Activated CD8-positive, alpha-beta memory T cell treated with anti-CD3 and anti-CD28 coated beads, Interleukin-2, amount 50 U/mL, for 4 hours (primary cell): ENCODE measurements at places on chromosomes 1 and 21.

DNA sequence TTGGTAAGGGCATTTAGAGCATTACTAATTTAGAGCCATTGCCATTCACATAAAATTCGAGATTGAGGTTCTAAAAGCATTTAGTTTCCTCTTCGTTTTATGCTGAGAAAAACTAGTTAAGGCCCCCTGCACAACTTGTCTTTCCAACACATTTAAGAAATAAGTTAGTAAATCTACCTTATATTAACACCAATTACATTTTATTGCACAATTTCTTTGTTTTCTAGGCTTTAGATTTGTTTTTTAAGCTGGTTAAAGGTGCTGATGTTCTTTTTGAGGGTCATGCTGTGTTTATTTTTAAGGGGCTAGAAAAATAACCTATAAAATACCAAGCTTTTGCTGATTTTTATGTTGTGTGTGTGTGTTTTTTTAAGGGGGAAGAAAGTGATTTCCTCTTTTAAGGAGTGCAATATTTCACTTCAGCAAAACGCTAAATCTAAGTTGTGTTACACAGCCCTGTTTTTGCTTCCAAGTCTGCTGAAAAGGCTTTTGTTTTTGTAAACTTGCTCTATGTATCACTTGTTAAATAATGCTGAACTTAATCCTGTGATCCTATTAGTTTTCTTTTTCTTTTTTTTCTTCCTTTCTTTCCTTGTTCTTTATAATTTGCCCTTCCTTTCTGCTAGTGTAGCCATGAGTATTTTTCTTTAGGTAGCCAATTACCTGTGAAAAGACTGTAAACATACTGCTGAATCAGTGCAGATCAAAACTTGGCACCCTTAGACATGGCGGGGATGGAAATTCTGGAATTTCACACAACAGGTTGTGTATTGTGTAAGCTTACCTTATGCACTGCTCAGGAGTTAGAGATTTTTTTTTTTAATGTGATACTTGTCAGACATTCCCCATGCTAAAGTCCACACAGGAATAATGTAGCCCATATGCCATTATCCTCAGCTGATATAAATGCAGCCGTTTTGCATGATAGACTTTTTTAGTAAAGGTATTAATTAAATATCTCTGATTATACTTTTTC, 1.5 kb downstream of the CEPT1 start:
- DNase-seq = no peak

DNA sequence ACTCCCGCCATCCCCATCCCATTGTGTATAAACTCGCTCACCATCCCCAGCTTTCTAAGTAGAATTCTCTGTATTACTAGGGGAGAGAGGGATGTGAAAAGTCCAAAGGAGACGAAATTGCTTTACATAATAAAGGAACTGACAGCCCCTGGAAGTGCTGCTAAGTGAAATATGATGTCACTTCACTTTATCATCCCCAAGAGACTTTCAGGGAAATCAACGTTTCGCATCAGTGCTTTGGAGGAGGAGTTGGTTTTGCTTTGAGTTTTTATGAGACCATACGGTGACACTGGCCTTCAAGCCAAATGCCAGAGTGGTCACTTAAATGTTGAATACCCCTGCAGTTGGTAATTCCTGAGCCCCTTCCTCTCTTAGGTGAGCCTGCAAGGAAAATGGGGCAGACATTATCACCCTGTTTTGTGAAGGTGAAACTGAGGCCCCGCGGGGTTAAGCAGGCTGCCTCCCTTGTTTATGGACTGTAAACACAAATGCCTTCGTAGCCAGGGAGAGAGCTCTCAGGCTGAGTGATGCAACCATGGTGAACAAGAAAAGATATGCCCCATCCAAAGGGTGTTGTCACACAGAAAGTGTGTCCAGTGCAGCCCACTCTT, 58.4 kb upstream of the KAZN start:
- no peak for DNase-seq

DNA sequence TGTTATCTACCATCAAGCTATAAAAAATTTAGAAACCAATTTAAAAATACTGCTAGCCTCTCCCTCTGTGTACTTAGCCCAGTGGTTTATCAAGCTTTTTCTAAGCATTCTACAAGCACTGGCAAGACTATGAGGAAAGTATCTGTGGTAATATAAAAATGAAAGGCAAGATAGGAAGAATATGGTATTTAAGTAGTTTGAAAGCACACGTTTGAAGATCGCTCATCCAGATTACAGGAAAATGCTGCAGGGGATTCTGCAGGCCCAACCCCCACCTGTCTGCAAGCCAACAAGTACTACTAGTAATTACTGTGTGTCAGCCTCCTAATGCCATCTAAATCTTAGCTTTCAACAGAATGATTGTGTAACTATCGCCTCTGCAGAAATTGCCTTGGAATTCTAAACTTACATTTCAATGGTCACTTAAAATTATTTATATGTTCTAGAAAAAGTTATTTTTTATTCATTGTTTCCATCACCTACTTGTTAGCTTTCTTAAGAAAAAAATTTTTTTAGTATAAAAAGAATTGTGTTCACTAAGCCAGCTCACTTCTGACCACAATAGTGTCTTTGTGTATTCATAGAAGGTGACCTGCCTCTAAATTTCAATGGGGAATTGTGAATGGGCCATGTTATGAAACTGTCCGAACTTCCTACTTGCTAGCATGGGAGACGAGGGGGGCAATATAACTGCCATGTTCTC, 8.5 kb downstream of the ERRFI1 start:
- DNase-seq = no peak

GRCh38 chr1:119453021-119453420, 38.1 kb downstream of the HSD3B2 start:
- no peak for DNase-seq

DNA sequence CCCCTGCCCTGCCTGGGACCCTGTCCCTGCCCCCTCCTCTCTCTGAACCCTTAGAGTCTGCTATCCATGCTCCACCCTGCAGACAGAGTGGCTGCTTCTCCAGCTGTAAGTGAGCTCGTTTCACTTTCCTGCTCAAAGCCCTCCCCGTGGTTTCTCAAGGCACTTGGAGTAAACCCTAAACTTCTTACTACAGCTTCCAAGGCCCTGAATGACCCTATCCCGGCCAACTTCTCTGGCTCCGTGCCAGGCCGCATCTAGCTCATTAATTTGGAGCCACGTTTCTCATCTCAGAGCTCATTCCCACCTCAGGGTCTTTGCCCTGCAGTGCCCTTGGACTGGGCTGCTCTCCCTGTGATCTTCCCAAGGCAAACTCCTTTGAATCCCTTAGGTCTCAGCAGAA, 235.1 kb upstream of the RUNX1 start:
- no peak for DNase-seq

DNA sequence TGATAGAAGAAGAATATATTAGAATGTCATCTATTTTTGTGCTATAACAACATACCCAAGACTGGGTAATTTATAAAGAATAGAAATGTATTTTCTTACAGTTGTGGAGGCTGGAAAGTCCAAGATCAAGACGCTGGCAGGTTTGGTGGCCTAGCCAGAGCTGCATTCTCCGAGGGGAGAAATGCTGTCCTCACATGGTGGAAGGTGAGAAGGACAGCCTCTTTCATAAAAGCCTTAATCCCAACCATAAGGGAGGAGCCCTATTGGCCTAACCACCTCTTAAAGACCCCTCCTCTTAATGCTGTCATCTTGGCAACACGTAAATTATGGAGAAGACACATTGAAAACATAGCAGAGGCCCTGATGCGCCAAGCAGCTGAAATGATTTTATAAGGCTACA, 60.1 kb upstream of the KAZN start:
- no peak for DNase-seq

DNA sequence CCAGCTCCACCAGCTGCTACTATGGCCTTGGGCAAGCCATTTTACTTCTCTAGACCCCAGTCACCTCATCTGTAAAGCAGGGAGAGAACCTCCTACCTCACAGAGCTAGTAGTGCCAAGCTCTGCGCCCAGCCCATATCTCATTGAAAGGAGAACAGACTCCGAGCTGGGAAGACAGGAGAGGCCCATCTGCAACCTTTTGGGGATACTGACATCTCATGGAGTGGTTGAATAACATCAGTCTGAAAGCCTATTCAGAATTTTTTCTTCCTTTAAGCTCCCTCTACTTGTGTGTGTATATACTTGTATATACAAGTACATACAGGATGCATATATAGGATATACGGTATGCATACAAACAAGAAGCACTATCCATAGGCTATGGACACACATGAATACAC, 279.5 kb upstream of the POU3F1 start:
- DNase-seq = no peak

GRCh38 chr1:42837709-42838108, 8.7 kb upstream of the ZNF691 start:
- DNase-seq = no peak

DNA sequence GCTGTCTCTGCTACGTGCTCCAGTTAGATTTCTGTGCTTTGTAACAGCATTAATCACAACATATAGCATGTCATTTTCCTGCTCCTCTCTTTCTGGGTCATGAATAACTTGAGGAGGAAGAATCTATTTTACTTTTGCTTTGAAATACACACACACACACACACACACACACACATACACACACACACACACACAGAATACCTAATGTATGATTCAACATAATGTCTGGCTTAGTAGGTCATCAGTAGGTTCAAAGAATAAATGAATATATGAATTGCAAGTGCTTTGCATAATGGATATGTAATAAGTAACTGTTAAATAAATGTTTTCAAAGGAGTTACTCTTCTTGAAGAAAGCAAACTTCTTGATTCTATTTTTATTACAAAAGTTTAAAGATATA, 249.0 kb downstream of the PDE4B start:
- no peak for DNase-seq

- no peak for DNase-seq
These were observed 2.7 kb upstream of the PIGC start for GRCh38 chr1:172446547-172446946.

- DNase-seq = no peak
These were observed 34.4 kb downstream of the C21orf91 start for GRCh38 chr21:17784604-17785402.

GRCh38 chr1:36284061-36284460, 22.1 kb upstream of the SH3D21 start:
- no peak for DNase-seq

- DNase-seq = no peak
These were observed 40.2 kb downstream of the GFI1 start for GRCh38 chr1:92446546-92446945.

DNA sequence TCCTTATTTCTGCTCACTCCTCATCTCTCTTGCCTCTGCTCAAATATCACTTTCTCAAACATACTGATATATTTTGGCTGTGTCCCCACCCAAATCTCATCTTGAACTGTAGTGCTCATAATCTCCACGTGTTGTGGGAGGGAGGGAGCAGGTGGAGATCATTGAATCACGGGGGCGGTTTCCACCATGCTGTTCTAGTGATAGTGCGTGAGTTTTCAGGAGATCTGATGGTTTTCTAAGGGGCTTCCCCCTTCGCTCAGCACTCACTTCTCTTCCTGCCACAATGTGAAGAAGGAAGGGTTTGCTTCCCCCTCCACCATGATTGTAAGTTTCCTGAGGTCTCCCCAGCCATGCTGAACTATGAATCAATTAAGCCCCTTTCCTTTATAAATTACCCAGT, 26.6 kb downstream of the ZBTB8OS start:
- peak; percentile 26 for DNase-seq

DNA sequence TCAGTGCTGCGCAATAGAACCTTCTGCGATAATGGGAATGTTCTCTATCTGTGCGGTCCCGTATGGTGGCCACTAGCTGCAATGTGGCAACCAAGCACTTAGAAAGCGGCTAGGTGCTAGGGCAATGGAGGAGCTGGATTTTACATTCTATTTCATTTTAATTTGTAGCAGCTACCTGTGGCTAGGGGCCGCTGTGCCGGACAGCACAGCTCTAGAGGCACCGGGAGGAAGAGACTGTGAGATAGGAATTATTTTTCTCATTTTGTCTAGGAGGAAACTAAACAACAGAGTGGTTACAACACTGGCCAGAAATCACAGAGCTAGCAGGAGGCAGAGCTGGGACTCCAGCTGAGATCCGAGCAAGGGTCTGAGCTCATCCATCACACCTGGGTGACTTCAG, 130.6 kb upstream of the CD34 start:
- DNase-seq = no peak

DNA sequence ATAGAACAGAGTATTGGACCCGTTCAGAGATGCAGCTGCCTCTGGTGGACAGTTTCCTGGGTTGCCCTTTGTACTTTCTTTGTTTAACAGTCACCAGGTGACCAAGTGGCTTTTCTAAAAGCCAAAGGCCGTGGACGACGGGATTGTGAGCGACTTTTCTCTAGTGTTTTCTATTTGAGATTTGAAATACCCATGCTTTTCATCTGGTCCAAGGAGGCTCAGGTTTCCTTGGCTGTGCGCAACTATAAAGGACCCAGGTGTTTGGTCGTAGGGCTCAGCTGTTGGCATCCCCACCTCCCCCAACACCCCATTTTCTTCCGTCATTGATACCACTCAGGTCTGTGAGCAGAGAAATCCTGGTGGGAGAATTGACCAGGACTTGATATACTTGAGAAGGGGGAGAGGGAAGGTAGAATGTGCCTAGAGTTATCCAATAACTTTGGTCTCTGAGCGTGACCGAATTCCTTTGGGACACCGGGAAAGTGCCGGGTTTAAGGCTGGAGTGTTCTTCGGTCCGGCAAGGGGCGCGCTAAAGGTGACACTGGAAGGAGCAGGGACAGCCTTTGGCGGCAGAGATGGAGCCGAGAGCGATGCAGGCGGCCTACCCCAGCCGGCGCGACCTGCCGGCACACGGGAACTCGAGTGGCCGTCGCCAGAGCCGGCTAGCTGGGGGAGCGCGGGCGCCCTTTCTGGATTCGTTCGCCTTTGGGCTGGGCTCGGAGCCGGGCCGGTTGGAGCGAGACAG, 83.4 kb upstream of the BMP8A start:
- DNase-seq = no peak
